ENCODE measurements at places on chromosomes 5 and 9.

DNA sequence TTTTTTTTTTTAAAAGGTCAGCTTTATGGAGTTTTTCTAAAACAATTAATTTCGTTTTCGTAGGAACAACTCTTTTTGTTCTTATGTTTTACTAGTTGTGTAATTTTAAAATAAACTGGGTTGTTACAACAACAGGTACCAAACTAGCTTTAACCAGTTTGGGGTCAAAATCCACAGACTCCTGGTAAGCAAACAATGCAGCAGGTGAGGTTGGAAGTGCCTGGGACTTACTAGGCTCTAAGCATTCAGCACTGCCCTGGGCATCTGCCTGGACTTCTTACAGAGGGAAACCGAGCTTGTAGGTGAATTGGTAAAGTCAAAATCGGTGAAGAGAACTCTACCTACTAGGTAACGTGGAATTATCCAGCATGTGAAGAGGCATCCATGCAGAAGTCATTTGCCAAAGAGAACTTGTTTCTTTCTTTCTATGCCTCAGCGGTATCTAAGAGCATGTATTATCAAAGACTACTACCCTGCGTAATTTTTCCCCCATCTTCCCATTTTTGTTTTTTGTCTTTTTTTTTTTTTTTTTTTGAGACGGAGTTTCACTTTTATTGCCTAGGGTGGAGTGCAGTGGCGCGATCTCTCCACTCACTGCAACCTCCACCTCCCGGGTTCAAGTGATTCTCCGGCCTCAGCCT is 145.4 kb downstream of the KCTD16 start:
- no peak for DNase-seq

- no peak for DNase-seq
These were observed 54.7 kb downstream of the SECISBP2 start for GRCh38 chr9:89372979-89373378.

DNA sequence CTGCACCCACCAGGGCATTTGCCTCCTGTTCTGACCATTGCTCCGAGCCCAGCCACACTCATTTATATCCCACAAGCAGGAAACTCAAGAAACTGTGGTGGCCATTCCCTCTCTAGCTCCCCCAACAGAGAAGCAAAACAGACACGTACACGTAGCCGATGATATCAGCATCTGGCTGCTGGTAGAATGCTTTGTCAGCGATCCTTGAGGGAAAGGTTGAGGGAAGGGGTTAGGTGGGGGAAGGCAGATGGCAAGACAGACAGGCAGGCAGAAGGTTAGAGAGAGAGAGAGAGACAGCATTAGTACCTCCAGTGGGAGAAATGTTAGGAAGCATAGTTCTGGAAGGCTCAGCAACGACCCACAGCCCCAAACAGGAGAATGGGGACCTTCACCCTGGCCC is 7.8 kb downstream of the HIGD2A start:
- DNase-seq: no peak

GRCh38 chr5:159915904-159916840 is at the start of gene ADRA1B:
ADRA1B (plus strand) TSS chr5:159916482; CDS start chr5:159916906, 424 bp downstream.
- DNase-seq: peak; percentile 55

DNA sequence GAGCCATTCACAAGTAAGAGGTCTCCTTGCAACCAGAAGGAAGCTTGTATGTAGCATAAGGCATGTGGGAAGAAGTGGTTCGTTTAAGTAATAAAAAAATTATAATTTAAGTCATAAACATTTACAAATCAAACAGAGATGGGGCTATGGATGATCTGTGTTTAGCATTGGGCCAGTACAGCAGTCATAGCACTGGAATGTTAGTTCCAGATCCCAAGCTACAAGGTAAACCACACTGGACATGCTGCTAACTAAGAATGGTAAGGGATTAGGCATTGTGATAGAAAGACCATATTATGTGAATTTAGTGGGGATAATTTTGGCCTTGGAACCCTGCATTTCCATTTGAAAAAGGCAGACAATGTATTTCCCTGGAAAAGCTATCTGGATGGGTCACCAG is 170.4 kb upstream of the KCNN2 start:
- DNase-seq: no peak

GRCh38 chr9:127761061-127761460 is 17.4 kb downstream of the SH2D3C start:
- DNase-seq: no peak

DNA sequence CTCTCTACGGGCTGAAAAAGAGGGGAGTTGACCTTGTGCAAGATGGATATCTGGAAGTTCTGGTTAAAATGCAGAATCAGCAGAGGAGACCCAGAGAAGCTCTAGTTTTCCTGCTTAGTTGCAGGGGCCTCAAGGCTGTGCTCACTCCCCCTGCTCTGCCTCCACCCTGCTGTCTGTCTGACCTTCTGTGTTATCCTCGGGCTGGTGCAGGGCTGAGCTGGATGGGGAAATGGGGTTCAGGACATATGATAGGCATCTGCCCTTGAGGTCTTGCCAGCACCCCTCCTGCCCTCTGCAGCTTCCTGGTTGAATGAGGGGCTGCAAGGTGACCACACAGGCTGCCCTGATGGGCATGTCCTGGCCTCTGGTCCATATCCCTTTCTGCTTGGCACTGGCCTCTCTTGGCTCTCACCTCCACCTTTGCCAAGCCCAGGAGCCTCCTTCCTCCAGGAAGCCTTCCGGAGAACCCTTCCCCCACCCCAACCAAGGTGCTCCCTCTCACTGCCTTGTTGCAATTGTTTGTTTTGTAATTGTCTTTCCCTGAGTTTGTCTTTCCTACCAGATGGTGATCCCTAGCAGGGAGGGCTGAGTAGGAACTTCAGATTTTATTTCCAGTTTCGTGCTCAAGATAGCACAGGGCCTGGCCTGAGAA is 1.3 kb downstream of the TMEM268 start:
- DNase-seq: no peak

GRCh38 chr9:135347461-135347860 is 132.1 kb upstream of the PPP1R26 start:
- no peak for DNase-seq

- no peak for DNase-seq
These were observed 40.2 kb downstream of the RXRA start for GRCh38 chr9:134366223-134367031.

- DNase-seq: no peak
These were observed 13.5 kb downstream of the GALNT10 start for GRCh38 chr5:154203798-154204578.

GRCh38 chr5:113029614-113030013 is 53.0 kb downstream of the DCP2 start:
- DNase-seq: no peak

GRCh38 chr9:135220601-135221575 is 133.4 kb downstream of the OLFM1 start:
- no peak for DNase-seq

- no peak for DNase-seq
These were observed 554.1 kb downstream of the MAT2B start for GRCh38 chr5:164059471-164059870.

- no peak for DNase-seq
These were observed 8.8 kb upstream of the NEK6 start for GRCh38 chr9:124248960-124249359.

DNA sequence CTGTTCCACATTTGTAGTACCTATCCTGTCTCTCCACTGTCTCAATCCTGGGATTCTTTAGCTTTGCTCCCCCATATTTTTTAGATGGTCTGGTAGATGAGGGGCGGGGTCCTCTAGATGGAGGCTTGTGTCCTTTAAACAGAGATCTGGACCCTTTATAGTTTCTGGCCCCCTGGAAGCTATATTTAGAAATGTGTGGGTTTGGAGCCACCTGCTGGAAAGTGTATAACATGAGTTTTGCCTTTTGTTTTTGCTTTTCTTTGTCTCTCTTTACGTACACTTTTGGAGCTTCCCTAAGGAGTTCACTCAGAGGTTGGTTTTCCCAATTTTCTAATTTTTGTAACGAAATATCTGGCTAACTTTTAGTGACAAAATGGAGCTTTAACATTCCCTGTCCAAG is 110.7 kb downstream of the CFAP95 start:
- DNase-seq: no peak

DNA sequence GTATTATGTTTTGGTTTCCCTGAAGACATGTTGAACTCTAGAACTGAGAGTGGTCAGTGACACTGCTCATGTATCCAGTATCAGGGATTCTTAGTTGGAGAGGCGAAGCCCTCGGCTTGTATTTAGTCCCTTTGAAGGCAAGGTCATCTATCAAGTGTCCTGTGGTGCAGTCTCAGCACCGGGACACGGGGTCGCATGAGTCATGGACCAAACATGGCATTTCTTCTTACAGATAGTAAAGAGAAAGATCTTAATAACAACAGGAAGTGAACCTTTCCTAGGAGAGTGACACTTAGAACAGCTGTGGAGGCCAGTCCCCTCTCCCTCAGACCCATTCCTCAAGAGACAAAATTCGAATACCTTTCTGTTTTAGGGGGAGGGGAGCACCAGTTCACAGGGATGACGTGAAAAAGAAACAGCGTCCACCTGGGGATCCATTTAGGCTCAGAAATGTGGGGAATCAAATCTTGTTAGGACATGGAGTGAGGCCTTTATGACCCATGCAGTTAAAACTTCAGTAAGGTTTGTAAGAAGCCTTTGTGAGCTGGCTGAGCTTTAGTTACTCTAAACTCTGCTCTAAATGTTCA is 86.5 kb downstream of the ADGRV1 start:
- DNase-seq: no peak

- DNase-seq: no peak
These were observed 382.7 kb upstream of the MEF2C start for GRCh38 chr5:89265511-89266179.

GRCh38 chr5:7894860-7895259 is 25.9 kb downstream of the MTRR start:
- no peak for DNase-seq

- no peak for DNase-seq
These were observed 63.1 kb downstream of the FCHO2 start for GRCh38 chr5:73018892-73019291.

DNA sequence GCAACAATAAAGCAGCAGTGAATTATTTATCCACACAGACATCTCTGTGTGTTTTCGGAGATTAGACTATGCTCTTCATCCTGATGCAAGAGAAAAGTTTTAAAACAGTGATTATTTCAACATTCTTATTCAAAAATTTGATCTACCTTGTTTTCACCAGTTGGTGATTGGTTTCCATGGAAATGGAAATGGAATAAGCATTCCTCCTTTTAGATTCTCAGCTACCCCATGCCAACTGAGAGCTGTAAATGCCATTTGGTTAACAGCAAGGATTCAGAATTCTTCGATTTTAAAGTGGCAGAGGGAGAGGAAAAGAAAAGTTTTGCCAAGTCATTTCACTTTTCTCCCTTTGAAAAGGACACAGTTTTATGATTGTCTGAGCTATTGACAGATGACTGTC is 154.7 kb downstream of the PCSK5 start:
- no peak for DNase-seq

GRCh38 chr9:3043369-3043768 is 199.5 kb upstream of the PUM3 start:
- DNase-seq: no peak

- DNase-seq: no peak
These were observed 3.3 kb downstream of the STKLD1 start for GRCh38 chr9:133379153-133380086.

DNA sequence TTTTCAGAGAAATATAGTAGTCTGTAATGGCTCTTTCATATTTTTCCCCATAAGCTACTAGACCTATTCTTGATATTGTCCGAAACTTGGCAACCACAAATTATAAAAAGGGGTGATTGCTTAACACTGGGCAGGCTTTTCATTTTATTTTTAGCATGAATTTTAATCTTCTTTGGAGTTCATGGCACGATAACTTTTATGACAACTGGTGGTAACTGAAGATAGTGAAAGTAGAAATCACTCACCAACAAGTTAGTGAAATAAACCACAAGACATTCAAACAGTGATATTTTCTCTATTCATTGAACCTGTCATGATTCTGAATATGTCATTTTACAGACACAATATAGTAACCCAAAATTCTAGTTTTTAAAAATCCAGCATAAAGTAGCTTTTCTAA is 213.9 kb downstream of the PRDM9 start:
- DNase-seq: no peak

GRCh38 chr5:88815050-88815789 is 67.8 kb downstream of the MEF2C start:
- no peak for DNase-seq

GRCh38 chr5:123538670-123539459 is 26.9 kb downstream of the CSNK1G3 start:
- no peak for DNase-seq

DNA sequence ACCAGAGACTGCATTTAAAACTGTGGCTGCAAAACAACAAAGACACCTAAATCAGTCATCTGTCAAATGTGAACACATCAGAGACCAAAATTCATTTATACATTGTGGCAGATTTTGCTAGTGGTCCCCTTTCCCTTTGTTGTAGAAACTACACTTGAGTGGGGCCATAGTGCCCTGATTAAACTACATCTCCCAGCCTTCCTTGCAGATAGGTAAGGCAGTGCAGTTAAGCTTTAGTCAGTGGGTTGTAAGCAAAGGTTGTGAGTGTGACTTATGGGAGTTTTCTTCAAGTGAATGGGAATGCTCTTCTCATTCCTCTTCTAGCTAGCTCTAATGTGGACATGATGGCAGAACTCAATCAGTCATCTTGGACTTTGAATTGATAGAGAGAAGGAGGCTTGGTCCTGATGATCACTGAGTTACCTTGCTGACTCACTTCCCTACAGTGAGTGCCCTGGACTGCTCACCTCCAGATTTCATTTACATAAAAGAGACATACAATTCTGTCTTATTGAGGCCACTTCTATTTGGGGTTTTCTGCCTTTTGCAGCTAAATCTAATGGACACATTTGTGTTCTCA is 35.2 kb upstream of the SPARC start:
- no peak for DNase-seq

GRCh38 chr5:99349787-99350186 is 421.0 kb upstream of the CHD1 start:
- DNase-seq: no peak

GRCh38 chr9:121233906-121234831 is 32.5 kb upstream of the RAB14 start:
- DNase-seq: no peak

- DNase-seq: no peak
These were observed 41.1 kb upstream of the RUFY1 start for GRCh38 chr5:179509239-179509638.

- no peak for DNase-seq
These were observed 272.7 kb downstream of the ADAMTSL1 start for GRCh38 chr9:18746631-18747030.

DNA sequence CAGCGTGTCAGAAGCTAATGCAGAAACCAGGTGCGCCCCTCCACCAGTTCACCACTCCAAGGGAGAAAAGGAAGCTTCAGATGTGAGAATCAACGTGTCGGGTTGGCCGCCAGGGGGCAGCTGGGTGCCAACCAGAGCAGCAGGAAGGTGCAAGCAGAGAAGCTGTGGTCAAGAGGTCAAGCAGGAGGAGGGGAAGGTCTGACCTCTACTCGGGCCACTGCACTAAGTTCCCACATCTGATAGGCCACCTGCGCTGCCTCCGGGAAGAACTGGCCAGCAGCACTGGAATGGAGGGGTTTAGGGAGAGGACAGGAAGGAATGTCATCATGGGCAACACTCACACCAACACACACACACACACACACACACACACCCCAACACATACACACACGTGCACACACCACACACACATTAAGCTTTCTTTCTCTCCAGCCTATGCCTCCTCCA is 31.4 kb downstream of the ANXA6 start:
- peak; percentile 53 for DNase-seq

GRCh38 chr5:172147857-172148256 is 40.2 kb downstream of the STK10 start:
- no peak for DNase-seq
